A549 treated with Mapracorat at 1 μM for 4 hours (cell line): ENCODE measurements at places on chromosomes 4 and X. TPM values are rescaled to one million over a fixed set of nuclear protein-coding genes. Genes with fewer than 3 reads are reported as not detected.

The USP27X gene
- total RNA-seq, result 3.0 to 5.5 TPM (median 4.3 TPM) in 5 replicates

The IL1RAPL1 gene
- total RNA-seq, result not detected in 5 replicates

The DUSP21 gene
- not detected in 5 replicates for total RNA-seq

The HHIP gene
- total RNA-seq, result 0.60 to 1.1 TPM (median 0.98 TPM) in 5 replicates

The CLDN22 gene
- not detected in 5 replicates for total RNA-seq

The SH3BGRL gene
- total RNA-seq, result 43.7 to 52.4 TPM (median 45.0 TPM) in 5 replicates

The ZNF718 gene
- 0.43 to 0.60 TPM (median 0.55 TPM) in 5 replicates for total RNA-seq

The BTC gene
- total RNA-seq, result 0.91 to 1.6 TPM (median 1.2 TPM) in 5 replicates

The PABPC1L2A gene
- total RNA-seq, result not detected in 5 replicates

The LARP7 gene
- total RNA-seq, result 25.0 to 34.4 TPM (median 25.8 TPM) in 5 replicates

The ABCG2 gene
- total RNA-seq, result 17.1 to 18.0 TPM (median 17.4 TPM) in 5 replicates

The GPAT3 gene
- total RNA-seq, result 27.7 to 34.1 TPM (median 30.5 TPM) in 5 replicates

The BBS7 gene
- total RNA-seq, result 11.7 to 14.9 TPM (median 12.5 TPM) in 5 replicates

The DNAAF6 gene
- not detected in 5 replicates for total RNA-seq

The HPGD gene
- total RNA-seq, result 67.5 to 80.4 TPM (median 78.1 TPM) in 5 replicates

The NIPAL1 gene
- total RNA-seq, result 0.71 to 0.92 TPM (median 0.81 TPM) in 5 replicates

The SPATA4 gene
- 0.12 to 0.31 TPM (median 0.27 TPM) in 5 replicates for total RNA-seq

The RNF150 gene
- total RNA-seq, result 0.20 to 0.64 TPM (median 0.30 TPM) in 5 replicates

The TEX13C gene
- not detected in 5 replicates for total RNA-seq

The ITIH6 gene
- 0.04 TPM in 1 of 5 replicates, not detected in the others for total RNA-seq

The MAGEA6 gene
- total RNA-seq, result 11.3 to 13.3 TPM (median 12.0 TPM) in 5 replicates

The FREM3 gene
- not detected in 5 replicates for total RNA-seq

The MTMR8 gene
- total RNA-seq, result 0.53 to 1.1 TPM (median 0.65 TPM) in 5 replicates

The CT45A2 gene
- not detected in 5 replicates for total RNA-seq

The VBP1 gene
- 47.0 to 67.0 TPM (median 49.1 TPM) in 5 replicates for total RNA-seq

The ADH5 gene
- total RNA-seq, result 108 to 128 TPM (median 112 TPM) in 5 replicates

The GUCY1A1 gene
- not detected in 5 replicates for total RNA-seq

The TMSB15C gene
- 0.07 to 0.33 TPM (median 0.23 TPM) in 4 of 5 replicates, not detected in the other for total RNA-seq

The SPP1 gene
- 148 to 200 TPM (median 167 TPM) in 5 replicates for total RNA-seq

The KCNIP4 gene
- total RNA-seq, result not detected in 5 replicates

The PFKFB1 gene
- 0.08 to 0.14 TPM (median 0.14 TPM) in 3 of 5 replicates, not detected in the others for total RNA-seq
